ENCODE measurements at places on chromosomes 12 and 14.

DNA sequence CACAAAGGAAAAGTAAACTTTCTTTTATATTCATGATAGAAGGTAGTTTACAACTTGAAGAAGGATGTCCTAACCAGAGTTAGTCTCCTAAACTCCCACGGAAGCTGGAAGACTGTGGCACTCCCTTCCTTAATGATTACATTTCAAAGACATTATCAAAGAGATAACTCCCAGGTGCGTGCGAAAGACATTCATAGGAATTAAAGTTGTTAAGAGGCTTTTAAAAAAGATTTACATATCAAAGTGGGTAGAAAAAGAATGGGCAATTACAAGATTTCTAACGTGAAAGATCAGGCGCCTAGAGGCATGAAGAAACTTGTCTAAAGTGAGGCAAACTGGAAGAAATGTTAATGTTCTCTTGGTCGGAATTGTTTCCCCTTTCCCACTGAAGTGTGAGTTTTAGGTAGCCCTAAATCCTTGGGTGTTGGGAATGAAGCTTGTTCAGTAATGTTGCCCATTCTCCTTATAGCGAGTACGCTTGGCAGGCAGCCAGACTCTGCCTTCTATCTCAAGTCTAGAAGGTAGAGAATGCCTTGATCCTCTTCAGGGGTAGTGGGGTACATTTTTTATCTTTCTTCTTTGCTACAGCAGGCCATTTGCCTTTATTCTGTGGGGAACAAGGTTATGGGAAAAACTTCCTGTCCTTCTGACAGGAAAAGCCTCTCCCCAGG, 642.0 kb downstream of the SLC6A15 start:
- DNase-seq: no peak

- peak; percentile 87 for DNase-seq
Observed at GRCh38 chr12:7806863-7807487, 17.8 kb downstream of the NANOG start.

DNA sequence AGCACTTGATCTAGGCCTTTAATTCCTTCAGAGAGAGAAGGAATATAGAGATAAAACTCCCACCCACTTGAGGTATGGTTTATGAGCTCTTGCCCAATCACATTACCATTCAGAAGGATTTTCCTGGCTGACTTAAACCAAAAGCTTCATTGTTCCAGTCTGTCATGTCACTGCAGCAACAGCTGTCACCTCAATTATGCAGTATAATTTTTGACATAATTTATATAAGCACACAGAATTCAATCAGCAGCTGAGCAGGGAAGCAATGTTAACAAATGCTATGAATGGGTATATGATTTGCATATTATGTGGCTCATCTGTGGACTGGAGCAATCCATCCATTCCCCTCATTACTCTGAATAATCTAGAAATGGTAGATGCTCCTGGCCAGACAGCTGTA, 40.3 kb downstream of the CBX5 start:
- no peak for DNase-seq

DNA sequence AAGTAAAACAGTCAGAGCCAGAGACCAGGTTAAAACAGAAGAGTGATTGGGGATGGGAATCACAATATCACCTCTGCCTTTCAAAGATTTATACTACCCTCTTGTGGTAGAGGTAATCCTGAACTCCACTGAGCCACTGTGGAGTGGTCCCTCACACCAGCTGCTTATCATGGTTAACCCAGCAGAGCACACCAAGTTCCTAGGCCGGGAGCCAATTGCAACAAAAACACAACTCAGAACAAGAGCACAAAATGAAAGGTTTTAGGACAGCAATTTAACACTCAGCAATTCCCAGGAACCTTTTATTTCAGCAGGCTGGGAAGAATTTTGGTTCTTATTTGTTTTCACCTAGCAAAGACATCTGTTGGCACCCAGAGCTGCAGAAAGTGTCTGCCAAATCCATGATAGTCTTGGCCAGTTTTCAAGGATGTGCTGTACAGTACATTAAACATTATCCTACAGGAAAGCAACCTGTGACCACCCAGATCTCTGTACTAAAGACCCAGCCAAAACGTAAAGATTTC, 220.5 kb upstream of the ATXN7L3B start:
- DNase-seq: peak; percentile 57

DNA sequence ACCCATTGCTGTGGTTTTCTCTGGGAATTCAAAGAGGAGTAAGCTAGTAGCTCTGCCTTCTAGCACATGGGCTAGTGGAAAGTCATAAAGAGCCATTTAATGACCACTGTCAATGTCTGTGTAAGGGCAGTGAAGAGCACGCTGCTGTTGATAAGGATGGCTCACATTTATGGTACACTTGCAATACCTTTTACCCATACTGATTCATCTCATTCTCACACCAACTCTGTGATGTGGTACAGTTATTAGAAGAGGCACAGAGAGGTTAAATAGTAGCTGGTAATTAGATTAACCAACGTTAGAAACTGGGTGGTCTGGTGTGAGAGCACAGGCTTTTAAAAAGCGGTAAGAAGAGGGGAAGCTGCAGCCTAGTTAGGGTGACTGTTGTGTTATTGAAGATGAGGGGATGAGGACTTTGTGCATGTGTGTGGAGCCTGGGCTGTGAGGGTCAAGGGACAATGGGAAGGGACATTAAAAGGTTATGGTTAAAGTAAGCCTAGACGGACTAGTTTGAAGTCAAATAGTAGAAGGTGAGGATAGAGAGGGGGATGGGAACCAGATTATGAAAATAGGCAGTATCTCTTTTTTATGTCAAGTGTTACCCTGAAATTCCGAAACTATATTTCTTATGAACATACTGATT, 25.2 kb downstream of the RASSF3 start:
- DNase-seq: no peak

GRCh38 chr14:71179066-71179465, 271.8 kb downstream of the PCNX1 start:
- no peak for DNase-seq

GRCh38 chr12:10363658-10363913, 26.3 kb downstream of the KLRK1 start:
- DNase-seq: no peak

DNA sequence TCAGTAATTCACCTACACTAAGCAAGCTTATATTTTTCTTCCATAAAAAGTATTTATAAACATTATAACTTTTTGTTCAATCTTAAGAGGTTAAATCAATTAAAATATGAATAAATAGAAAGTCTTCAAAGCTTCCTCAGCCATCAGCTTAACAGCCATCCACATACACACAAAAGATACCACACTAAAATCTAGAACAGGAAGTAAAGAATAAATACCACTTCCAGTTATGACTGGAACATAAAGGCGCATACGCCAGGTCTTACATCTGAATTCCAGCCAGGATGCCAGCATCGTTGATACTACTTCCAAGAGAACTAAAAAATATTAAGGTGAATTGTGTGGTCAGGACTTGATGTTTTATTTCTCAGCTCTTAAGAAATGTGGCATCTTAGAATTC, 17.0 kb downstream of the SIX1 start:
- no peak for DNase-seq

GRCh38 chr14:74524076-74524811, 30.7 kb downstream of the ISCA2 start:
- DNase-seq: no peak

GRCh38 chr12:26068503-26068902, 56.3 kb downstream of the BHLHE41 start:
- no peak for DNase-seq

- no peak for DNase-seq
Observed at GRCh38 chr14:39841088-39841487, 408.9 kb upstream of the FBXO33 start.

DNA sequence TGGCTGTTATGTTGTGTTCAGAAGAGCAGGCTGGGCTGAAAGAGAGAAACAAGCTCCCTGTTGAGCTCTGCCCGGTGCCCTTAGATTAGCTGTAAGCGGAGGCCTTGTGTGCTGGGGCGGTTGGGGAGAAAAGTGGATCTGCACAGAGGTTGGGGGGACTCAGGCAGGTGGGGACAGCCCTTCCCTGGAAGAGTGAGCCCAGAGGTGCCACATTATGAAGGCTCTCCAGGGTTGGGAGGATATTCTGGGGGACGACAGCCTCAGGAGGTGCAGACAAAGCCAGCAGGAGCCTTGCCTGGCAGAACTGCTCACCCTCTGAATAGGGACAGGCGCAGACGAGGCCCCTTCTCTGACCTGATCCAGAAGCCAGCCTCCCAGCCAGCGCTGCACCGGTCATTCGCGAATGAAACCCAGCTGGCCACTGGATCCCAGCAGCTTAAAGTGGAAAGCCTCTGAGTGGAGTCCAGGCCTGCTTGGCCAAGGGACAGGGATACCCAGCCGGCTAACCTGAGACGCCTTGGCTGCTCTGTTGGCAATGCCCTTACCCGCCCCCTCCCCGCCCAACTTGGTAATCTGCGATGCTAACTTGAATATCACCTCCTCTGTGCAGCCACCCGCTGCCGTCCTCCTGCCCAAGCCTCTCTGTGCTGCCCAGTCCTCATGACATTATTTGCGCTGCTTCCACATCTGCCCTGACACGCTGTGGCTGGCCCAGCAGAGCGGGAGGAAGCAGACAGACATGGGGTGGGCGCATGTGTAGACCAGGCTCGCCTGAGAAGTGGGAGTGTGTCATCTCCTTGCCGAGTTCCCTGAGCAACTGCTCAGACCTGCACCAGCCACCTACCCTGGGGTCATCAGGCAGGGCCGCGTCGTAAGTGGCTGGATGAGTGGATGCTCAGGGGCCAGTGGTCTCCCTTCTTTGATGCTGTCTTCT, 5.6 kb downstream of the HIP1R start:
- DNase-seq: peak; percentile 32

DNA sequence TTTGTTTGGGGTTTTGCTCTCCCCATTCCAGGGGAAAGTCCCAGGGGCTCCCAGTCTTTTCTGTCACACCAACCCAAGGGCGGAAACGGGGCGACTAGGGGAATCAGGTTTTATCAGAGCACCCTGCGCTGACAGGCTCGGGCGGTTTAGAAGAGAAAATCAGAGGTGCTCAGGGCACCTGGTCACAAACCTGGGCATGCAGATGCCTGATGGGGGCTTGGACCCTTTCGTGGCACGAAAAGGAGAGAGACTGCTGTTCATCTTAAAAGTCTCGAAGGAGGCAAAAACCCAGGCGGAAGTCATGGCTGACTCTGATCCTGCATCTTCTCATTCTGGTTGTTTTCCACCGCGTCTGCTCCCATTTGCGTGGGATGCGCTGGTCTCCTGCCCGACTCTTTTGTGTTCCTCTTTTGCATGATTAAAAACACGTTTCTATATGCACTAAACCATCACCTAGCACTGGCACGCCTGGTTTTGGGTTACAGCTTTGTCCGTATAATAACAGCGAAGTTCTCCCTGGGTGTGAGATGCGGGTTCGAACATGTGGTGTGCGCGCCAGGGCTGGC, 13.2 kb downstream of the OTX2 start:
- DNase-seq: no peak

DNA sequence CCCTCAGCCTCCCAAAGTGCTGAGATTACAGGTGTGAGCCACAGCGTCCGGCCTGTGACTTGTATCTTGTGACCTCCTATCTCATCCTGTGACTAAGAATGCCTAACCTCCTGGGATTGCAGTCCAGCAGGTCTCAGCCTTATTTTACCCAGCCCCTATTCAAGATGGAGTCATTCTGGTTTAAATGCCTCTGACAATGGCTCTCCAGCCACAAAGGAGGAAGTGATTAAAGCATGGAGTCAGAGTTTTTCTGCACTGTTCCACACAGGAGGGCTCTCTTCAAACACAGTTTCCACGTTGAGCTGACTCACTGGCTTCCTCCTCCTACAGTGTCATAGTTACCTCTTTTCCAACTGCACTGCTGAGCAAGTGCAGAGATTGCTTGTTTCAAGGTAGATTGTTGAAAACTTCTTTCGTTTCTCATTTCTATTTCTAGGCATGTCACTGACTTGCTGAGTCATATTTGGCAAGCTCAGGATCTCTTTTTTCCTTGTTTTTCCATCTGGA, 383.8 kb downstream of the PCNX1 start:
- DNase-seq: no peak

GRCh38 chr12:20024194-20024593, 344.1 kb upstream of the PDE3A start:
- no peak for DNase-seq

DNA sequence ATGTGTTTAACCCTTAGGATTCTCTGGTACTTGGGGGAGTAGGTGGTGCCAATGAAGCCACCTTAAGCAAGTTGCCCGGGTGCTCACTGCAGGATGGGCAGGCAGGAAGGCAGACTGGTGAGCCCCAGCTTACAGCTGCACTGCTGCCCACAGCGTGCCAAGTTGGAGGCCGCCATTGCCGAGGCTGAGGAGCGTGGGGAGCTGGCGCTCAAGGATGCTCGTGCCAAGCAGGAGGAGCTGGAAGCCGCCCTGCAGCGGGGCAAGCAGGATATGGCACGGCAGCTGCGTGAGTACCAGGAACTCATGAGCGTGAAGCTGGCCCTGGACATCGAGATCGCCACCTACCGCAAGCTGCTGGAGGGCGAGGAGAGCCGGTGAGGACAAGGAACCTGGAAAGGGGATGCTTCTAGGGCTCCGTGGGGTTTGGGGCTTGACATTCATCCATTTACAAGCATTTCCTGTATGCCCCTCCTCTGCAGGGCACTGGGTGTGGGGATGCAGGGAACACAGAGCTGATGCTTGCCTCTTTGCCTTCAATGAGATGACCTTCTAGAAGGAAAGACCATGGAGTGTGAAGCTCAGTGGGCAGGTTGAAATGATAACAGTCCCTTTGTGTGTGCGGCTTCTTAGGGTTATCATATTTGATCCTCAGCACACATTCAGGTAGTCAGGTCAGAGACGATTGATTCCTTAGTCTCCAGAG, 12.4 kb downstream of the KRT7 start:
- peak; percentile 46 for DNase-seq

GRCh38 chr12:122825773-122826724, 9.2 kb upstream of the HIP1R start:
- DNase-seq: no peak

GRCh38 chr12:103877934-103878510, 37.0 kb upstream of the NT5DC3 start:
- DNase-seq: peak; percentile 74

- DNase-seq: no peak
Observed at GRCh38 chr12:5335069-5335468, 96.8 kb upstream of the NTF3 start.

DNA sequence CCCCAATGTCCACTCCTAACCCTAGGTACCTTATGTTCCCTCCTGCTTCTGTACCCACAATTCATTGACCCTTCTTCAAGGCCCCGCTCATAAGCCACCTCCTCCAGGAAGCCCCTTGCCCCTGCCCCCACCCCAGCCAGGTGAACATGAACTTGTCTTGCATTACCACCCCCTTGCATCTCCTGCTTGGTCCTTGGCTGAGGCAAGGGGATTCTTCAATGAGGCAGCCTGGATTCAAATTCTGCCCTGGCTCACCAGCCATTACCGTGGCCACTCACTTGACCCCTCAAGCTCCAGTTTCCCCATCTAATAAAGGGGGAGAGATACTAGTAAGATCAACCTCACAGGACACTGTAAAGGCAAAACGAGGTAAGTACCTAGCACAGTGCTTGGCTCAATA, 193.1 kb downstream of the DICER1 start:
- no peak for DNase-seq

DNA sequence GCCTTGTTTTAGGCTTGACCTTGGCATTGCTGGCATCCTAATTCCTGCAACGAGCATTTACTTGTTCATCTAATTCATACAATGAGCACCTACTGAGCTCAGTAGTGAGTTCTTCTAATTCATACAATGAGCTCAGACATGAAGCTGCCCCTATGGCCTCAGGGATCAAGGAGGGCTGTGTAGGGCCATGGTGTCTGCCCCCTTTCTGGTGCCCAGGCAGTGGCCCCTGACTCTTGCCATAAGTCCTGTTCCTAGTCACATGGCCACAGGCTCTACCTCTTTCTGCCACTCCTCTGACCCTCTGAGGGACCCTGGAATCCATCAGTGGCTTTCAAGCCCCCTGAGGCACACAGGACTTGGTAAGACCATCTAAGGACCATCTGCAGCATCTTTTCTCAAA, 148.8 kb downstream of the ZFP36L1 start:
- DNase-seq: peak; percentile 17

GRCh38 chr12:6914246-6914946, at the start of gene ENO2:
ENO2 (plus strand) TSS chr12:6914580; CDS start chr12:6915833, 1,253 bp downstream.
- DNase-seq: peak; percentile 71
